Inflammatory macrophage treated with lipopolysaccharide for 4 hours (primary cell): ENCODE measurements at places on chromosomes 12 and 14.
A peak's percentile ranks its signal among the peaks of the same experiment; 100 is the strongest.

GRCh38 chr14:71403656-71404055 lies 496.4 kb downstream of the PCNX1 start:
- peak; percentile 38 for DNase-seq

DNA sequence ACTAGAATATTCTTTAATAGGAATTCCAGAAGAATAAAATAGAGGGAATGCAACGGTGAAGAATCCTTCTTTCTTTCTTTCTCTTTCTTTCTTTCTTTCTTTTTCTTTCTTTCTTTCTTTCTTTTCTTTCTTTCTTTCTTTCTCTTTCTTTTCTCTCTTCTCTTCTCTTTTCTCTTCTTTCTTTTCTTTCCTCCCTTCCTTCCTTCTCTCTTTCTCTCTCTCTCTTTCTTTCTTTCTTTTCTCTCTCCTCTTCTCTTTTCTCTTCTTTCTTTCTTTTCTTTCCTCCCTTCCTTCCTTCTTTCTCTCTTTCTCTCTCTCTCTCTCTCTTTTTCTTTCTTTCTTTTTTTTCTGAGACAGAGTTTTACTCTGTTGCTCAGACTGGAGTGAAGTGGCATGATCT lies 160.8 kb upstream of the PRICKLE1 start:
- DNase-seq = no peak

DNA sequence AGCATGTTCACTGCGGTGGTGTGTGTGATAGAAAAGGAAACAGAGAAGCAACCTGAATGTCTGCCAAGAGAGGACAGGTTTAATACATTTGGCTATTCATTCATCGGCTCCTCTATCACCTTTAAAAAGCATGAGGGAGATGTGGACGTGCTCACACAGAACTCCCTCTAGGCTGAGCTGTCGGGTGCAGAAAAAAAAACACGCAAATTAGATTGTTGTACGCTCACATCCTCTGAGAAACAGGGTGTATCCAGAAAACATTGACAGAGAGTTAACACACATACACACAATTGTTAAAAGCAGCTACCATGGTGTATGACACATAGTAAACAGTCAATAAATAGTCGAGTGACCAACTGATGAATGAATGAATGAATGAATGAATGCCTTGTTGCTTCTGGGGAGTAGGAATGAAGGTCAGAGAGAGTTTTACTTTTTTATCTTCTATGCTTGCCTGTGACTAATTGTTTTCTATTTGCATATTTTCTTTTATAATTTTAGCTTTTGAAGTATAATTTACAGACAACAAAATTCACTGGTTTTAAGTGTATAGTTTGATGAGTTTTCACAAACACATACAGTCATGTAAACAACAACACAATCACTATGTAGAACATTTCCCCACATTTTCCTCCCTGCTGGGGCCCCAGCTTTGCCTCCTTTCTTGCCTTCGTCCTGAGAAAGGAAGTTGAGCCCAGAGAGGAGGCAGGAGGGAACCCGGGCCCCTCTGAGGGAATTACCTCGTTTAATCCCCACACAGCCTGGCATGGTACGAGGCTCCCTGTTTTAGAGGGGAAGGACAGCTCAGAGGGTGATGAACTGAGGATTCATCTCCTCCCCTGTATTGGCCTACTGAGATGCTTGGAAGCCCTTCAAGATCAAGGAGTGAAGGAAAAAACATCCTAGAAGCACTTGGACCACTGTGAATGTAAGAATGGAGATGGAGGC lies 19.7 kb upstream of the FAM222A start:
- no peak for DNase-seq

- no peak for DNase-seq
Observed at GRCh38 chr14:66965831-66966230, 223.4 kb upstream of the GARIN2 start.

DNA sequence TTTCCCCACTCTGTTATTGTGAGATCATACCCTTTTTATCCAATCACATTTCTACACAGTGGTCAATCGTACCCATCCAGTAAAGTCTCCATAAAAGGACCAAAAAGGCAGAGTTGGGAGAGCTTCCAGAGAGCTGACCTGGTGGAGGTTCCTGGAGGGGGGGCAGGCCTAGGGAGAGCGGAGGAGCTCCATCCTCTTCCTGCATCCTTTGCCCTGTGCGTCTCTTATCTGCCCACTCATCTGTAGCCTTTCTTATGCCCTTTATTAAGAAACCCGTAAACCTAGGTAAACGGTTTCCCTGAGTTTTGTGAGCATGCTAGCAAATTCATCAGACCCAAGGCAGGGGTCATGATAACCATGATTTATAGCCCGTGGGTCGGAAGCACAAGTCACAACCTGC lies 26.2 kb downstream of the EVL start:
- DNase-seq = no peak

DNA sequence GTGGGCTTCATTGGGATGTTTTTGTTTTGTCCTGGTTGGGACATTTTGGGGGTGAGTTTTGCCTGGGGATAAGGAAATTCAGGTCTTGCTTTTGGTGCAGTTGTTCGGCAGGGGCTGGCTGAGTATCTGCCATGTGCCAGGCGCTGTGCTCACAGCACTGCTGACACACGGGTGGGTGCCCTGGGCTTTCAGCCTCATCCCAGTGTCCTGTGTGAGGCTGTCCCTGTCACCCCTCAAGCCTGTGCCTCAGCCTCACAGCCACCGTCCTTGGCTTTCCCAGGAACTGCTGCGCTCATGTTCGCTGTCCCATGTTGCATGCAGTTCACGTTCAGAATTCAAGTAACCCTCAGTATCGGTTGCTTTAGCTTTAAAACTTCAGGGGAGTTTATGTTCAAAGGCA lies 24.9 kb downstream of the XRCC3 start:
- DNase-seq = no peak

- DNase-seq = peak; percentile 93
Observed at GRCh38 chr12:106248846-106249371, 1.1 kb upstream of the CKAP4 start.
